ENCODE measurements at places on chromosomes 5 and 9.

DNA sequence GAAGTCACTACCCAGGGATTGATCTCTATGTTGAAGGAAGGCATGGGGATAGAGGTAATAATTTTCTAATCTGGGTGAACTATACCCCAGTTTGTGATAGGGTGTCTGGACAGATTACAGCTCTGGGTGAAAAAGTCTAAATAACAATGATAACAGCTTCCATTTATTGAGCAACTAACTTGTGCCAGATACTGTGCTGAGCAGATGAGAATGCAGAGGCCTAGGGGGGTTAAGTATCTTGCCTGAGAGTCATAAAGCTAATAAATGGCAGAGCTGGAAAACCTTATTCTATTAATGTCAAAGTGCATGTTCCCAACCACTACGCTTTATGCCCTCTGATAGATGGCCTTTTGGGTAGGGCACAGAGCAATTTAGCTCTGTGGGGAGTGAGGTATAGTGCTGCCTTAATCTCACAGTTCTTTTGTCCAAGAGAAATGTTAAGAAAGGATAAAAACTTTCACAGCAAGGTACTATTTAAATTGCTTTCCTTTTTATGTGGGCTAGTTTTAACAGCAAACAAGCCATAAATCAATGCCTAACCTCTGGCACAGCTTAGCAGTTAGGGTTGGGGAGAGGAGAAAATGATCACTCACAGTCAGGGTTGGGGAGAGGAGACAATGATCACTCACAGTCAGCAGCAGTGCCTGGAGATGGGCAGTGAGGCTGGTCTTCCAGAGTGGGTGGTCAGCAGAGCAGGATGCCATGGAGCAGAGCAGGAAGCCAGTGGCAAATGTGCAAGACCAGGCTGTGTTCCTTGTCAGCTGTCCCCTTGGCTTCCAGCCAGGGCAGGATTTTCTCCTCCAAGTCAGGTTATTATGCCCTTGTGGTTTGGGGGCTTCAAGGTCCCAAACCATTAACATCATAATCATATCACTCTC, 187.0 kb downstream of the CARTPT start:
- no peak for DNase-seq

GRCh38 chr5:160434022-160434531, 12.4 kb downstream of the PTTG1 start:
- DNase-seq, result no peak

DNA sequence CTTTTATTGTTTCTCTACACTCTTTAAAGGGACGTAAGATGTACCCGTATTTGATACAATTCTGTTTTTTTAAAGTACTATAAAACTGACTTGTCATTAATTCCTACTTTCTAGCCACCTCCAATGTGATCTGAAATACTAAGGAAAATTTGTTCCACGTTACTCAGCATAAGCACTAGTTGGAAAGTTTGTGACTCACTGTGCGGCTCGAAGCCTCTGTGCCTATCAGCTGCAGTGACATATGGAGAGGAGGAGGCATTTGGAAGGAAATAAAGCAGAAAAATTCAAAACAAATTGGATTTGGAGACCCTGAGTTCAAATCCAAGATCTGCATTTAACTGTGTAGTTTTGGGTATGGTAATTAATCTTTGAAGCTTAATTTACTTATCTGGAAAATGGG, 339.3 kb downstream of the BRINP1 start:
- no peak for DNase-seq

DNA sequence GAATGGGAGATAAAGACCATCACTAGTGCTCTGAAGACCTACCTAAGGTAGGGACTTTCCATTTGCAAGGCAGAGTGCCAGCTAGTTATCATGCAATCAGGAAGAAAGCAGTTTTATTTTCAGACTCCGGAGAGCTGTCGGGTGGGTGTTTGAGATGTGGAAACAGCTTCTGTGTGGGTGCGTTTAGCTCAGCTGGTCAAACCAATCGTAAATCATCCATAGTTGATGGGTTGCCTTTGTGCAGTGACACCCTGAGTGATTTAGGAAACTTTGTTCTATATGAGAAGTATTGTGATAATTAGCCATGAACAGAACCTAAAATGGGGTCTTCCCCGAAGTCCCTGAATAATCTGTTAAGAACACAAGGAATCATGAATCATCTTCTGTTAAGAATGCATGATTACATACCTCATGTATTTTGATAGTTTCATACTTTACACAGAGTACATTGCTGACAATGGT, 284.3 kb downstream of the ARHGAP26 start:
- no peak for DNase-seq

DNA sequence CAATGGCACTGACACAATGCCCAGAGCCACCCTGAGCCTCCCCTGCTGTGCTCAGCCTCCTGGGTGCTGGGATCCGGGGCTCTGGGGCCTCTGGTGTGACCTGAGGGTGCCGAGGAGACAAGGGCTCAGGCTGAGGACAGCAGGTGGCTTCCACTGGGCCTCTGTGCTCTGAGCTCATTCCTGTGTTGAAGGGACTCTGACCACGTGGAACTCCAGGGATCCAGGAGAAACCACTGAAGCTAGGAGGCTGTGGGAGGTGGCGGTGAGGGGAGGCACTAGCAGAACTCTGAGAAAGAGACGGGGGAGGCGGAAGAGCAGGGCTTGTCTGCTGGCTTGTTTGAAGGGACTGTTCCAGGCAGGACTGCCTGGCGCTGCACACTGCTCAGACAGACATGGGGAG, 318.7 kb upstream of the IRX1 start:
- DNase-seq, result no peak

DNA sequence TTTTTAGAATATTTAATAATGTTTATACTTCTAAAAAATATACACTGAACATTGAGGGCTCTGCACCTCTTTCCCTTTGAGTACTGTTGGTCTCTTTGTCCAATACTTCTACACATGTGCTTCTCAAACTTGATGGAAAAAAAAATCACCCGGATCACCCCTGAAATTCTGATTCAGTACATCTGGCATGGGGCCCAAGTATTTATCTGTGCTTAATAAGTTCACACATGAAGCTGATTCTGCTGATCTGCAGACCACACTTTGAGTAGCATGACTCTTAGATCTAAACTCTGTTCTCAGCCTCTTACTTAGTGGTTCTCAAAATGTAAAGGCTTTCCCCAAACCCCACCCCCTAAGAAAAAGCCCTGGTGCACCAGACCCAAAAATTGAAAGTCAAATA, 12.0 kb downstream of the RUSC2 start:
- no peak for DNase-seq

DNA sequence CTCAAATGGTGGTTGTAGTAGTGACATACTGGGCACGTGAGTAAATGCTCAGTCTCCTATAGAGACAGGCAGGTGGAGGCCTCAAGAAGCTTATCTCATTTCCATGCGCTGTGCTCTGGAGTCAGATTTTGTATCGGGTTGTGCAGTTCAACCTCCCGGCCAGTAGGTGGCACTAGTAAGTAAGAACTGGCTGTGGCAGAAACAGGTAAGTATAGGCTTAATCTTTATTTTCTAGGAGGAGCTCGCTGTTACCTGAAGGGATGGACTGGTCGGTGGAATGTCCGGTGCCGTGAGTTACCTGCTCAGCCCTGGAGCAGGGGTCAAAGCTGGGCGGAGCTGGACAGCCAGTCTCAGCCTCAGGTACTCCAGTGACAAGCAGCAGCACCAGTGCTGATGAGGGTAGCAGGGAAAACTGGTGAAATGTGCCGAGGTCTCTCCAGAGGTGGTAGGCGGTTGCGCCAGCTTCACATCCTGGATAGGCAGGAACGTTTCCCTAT, 880.1 kb upstream of the SEMA6A start:
- peak; percentile 48 for DNase-seq

DNA sequence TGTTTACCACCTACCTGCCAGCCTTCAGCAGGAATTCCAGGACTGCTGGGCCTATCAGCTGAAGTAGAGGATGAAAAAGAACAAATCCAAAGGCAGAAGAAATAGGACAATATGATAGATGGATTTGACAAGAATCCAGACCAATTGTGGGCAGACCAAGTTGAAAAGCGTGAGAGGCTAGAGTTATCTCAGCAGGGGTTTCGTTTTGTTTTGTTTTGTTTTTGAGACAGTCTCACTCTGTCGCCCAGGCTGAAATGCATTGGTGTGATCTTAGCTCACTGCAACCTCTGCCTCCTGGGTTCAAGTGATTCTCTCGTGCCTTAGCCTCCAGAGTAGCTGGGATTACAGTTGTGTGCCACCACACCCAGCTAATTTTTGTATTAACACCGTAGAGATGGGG, 113.2 kb downstream of the PALM2AKAP2 start:
- no peak for DNase-seq

DNA sequence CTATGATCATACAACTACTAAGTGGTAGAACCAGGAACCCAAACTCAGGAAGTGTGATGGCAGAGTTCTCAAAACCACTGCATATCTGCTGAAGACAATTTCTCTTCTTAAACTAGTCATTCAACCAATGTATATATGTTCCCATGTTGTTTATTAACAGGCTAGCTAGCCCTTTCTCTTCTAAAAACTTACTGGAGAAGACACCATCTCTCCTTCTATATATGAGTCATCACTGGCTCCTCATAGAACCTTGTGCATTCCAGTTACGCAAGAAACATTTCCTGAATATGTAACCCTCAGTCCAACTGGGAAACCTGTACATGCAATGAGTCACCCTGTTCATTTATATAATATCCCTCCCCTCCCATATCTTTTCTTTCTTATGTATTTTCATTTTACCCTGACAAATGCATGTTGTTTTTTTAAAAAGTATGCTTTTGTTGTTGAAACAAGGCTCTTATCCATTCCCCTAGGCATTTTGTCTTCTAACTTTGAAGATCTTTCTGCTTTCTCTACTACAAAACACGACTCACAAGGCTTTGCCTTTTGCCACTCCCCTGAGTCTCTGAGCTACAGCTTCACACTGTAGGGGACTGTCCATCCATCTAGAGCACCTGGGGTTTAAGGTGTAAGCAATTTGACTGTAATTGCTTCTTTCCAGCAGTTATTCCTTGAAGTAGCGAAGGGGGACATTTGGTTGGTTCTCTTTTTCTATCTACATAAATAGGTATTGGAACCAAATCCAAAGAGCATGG, 119.5 kb downstream of the ANXA1 start:
- DNase-seq, result no peak

DNA sequence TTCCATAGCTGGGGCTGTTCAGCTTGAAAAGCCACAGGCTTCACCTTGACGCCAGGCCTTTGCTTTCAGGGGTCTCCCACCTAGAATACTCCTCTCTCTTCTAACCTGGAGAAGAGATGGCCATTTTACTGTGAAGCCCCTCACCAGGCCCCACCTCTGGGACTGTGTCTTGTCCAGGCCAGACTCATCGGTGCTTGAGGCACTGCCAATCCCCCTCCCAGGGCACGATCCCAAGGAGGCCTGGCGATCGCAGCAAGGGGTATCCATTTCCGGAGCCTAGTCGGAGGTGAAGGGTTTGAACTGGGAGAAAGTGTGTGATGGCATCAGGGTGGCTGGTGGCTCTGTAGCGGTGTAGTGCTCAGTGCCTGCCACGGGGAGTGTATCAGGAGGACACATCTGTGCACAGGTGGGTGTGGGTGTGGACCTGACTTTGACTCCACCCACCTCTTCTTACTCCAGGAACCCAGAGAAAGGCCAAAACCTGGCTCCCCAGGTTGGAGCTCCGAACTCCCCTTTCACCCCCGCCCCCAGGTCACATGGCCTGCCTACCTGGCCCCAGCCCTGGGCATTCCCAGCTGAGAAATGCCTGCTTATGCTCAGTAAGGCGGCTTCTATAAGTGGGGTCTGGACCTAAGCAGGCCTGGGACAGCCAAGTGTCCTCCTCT, 27.4 kb upstream of the ENHO start:
- no peak for DNase-seq

GRCh38 chr5:38431242-38431853, 125.1 kb downstream of the LIFR start:
- no peak for DNase-seq

GRCh38 chr9:123541411-123541810, 185.4 kb downstream of the CRB2 start:
- DNase-seq, result no peak

GRCh38 chr9:86876621-86877196, 70.6 kb downstream of the GAS1 start:
- no peak for DNase-seq

GRCh38 chr5:72107901-72108201, 576 bp downstream of the MAP1B start:
- DNase-seq, result peak; percentile 17

- no peak for DNase-seq
Measured at GRCh38 chr5:132941331-132941730, 22.1 kb downstream of the AFF4 start.

- DNase-seq, result no peak
Measured at GRCh38 chr5:2430606-2431005, 320.9 kb downstream of the IRX2 start.

DNA sequence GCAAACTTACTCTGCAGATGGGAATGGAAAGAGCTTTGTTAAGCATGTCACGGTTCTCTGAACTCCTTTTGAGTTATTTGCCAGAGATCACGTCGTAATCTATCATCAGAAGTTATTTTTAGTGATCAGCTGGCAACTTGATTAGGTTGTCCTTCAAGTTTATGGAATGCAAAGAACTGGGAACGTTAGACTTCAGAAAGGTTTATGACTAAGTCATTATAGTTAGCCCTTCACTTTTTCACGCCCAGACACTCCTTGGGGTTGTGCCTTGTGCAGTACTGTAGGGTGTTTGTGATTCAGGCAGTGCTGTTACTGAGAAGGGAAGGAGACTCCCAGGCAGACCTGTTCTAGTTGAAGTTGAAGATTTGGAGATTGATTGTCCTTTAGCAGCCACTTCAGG, 26.8 kb upstream of the PHF2 start:
- no peak for DNase-seq

DNA sequence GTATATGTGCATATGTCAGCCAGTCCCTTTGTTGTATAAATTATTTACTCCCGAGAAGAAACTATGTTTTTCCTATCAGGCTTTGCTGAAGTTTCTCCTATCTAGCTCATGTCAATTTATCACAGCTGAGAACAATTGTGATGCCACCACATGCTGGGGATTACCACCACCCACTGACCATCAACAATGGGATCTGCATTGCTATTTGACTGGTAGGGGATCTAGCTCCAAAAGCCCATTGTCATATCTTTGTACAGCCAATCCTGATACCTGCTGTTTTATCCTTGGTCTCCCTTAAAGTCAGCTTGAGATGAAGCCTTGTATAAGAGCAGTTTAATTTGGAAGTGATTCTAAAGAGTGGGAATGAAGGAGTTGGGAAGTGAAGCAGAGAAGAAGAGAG, 53.9 kb upstream of the KCNN2 start:
- no peak for DNase-seq

All from Jurkat, Clone E6-1 (cell line).